ENCODE measurements at places on chromosomes 11 and 22.

DNA sequence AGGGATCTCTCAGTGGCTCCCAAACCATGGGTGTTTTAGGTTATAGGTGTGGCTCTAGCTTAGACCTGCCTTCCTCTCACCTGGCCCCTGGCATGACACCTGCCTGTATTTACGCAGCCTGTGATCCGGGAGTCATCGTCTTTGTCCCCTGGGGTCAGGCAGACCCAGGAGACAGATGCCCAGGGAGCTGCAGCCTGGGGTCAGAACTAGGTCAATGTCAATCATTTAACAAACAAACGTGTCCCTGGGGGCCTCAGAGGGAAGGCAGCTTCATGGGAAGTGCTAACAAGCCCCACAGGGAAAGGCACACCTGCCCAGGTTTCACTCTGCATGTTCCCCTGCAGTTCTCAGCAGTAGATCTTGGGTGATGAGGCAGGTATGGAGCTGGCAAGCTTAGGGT is 12.0 kb downstream of the BACE1-AS start:
- DNase-seq, result no peak

DNA sequence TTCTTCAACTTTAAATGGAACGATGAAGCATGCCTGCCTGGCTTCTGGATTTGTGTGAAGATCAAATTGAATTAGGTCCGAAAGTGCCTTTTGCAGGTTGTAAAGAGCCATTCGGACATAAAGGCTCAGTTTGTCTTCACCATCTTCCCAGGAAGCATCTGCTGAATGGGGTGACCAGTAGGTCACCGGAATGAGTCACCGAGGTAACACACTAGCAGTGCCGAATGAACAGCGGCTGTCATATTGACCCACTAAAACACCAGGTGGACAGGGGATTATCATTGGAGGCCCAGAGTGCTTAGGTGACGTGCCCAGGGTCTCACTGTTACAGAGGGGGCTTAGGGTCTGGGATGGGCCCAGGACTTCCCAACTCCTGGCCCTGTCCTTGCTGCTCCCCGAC is 43.1 kb upstream of the MYH9 start:
- DNase-seq, result peak; percentile 40

DNA sequence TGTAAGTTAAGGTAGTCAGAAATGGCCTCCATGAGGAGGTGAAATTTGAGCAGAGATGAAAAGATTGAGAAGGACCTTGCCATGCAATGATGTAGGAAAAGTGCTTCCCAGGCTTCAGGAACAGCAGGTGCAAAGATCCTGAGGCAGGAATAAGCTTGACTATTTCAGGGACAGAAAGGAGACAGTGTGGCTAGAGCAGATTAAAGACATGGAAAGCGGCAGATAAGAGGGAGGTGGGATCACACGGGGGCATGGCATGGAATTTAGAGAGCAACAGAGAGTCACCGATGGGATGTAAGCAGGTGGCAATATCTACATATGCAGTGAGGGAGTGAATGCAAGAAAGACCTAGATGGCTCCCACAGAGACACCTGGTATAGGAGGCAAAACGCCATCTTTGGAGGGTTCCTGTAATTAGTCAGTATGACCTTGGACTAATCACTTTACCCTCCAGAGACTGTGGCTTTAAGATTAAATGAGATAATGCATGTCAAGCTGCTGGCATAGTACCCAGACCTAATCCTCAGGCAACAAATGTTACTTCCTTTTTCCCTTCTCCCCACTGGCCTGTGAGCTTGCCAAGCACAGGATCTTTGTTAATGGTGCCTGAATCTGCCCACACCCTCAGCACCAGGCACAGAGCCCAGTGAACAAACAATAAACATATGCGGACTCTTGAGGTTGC is 24.6 kb upstream of the ACER3 start:
- no peak for DNase-seq

DNA sequence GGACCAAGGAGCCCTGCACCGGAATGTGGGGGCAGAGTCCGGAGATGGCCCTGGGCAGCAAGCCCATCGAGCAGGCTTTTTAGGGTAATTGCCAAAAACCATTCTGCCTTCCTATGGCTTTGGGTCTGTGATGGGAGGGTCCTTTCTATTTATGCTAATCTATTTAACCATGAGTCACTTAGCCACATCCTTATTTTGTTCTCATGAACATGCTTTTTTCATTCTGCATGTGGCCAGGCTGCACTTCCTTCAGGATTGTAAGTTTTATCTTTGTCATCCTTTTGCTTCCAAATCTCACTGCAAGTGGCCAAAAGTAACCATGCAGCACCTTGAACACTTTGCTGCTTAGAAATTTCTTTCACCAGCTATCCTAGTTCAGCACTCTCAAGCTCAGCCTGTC is 88.3 kb downstream of the EFCAB6 start:
- DNase-seq, result no peak

DNA sequence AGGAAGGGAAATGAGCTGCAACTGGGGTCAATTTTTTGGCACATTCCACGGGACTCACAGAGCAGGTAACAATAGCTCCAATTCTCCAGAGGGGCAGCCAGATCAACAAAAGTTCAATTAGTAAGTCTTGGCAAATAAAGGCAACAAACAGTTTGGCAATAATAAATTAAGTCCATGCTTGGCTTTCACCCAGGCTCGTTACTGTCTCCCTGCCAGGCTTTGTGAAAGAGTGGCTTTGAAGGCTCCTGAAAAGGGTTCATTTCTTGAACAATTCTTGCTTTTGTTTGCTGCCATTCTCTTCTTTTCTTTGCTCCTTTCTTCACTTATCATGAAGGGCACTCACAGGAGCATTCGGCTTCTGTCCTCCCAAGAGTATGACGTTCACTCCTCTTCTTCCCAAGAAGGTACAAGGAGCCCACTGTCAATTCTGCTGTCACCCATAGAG is 123.3 kb downstream of the APIP start:
- DNase-seq, result no peak

- no peak for DNase-seq
Observed at GRCh38 chr11:131464461-131464860, 94.0 kb downstream of the NTM start.

DNA sequence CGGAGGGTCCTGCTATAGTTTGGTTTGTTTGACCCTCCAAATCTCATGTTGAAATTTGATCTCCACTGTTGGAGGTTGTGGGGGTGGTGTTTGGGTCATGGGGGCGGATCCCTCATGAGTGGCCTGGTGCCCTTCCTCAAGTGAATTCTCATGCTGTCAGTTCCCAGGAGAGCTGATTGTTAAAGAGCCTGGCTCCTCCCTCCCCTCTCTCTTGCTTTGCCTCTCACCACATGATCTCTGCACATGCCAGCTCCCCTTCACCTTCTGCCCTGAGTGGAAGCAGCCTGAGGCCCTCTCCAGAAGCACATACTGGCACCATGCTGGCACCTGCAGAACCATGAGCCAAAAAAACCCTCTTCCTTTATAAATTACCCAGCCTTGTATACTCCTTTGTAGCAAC is 7.1 kb downstream of the TSPAN18 start:
- no peak for DNase-seq

DNA sequence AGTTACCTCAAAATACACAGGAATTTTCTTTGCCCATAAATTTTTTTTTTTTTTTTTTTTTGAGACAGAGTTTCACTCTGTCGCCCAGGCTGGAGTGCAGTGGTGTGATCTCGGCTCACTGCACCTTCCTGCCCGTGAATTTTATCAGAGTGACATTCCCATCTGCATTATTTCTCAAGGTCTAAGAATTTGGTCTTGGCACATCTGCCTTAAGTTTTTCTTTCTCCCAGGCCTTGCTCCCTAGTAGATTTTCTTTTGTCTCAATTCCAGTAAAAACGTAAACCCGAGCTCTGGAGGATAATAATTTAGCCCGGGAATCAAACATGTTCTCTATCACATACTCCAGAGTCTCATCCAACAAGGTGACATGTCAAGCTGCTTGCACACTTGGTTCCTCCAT is 12.4 kb downstream of the TRIM6 start:
- no peak for DNase-seq

GRCh38 chr11:35982061-35982460 is 38.2 kb downstream of the LDLRAD3 start:
- no peak for DNase-seq

GRCh38 chr11:76765863-76766350 is 17.2 kb upstream of the TSKU start:
- DNase-seq, result no peak

- DNase-seq, result no peak
Observed at GRCh38 chr11:16182553-16182952, 173.8 kb downstream of the SOX6 start.

DNA sequence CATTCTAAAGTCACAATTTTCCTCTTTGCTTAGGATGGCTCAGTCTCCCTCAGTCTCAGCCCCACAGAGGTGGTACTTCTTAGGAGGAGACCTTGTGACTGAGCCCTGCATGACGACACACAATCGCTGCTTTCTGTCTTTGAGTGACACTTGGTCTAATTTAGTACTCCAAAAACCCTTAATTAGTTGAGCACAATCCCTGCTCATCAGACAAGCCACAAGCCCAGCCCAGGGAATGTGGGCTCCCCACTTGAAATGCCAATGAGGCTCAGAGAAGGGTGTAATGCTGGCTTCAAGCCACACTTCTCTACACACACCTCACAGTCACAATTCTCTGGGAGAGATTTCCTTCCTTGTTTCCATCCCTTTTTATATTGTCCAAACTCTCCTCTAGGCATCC is 101.8 kb downstream of the FEZ1 start:
- no peak for DNase-seq
